ENCODE measurements at places on chromosomes 12 and 14. TPM values are rescaled to one million over a fixed set of nuclear protein-coding genes. Genes with fewer than 3 reads are reported as not detected.

The PTHLH gene
- total RNA-seq, result not detected

The ALG10 gene
- total RNA-seq, result 9.1 TPM

The ACSM4 gene
- total RNA-seq, result not detected

The ATXN2 gene
- total RNA-seq, result 37.1 TPM

The ALDH1L2 gene
- 4.8 TPM for total RNA-seq

The MYF5 gene
- total RNA-seq, result not detected

The MAP3K9 gene
- total RNA-seq, result 2.0 TPM

The IQSEC3 gene
- 0.26 TPM for total RNA-seq

The MMP17 gene
- 17.4 TPM for total RNA-seq

The COCH gene
- 0.30 TPM for total RNA-seq

GRCh38 chr12:23049180-23049579 lies 424.2 kb downstream of the ETNK1 start:
- no peak for DNase-seq
- H3K4me3 ChIP-seq, result no peak overlapping the region
- H3K27ac ChIP-seq, result no peak overlapping the region
- no peaks in the 10 kb centered on the region for H3K36me3 ChIP-seq
- H3K27me3 ChIP-seq, result no peaks in the 10 kb centered on the region

DNA sequence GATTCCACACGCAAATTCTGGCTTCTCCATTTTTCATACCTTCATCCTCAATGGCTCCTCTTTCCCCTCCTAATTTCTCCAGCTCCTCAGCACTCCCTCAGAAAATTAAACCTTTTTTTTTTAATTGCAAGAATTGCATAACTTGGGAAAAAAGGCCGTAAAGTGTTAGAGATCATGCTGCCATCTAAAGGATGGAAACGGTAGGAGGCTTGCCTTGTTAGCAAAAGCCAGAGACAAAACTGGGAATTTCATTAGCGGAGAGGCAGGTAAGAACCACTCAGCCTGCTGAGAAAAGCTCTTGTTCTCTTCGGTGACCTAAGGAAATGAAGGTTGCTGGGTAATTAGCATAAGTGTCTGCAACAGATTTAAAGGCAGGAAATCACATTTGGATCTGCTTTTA lies 204.3 kb downstream of the AEBP2 start:
- H3K36me3 ChIP-seq, result no peaks in the 10 kb centered on the region
- no peak overlapping the region for H3K27ac ChIP-seq
- peak; percentile 26 for DNase-seq
- H3K4me3 ChIP-seq, result no peak overlapping the region
- H3K27me3 ChIP-seq, result no peaks in the 10 kb centered on the region

- peak overlapping the region; percentile 38 for H3K27ac ChIP-seq
- DNase-seq, result no peak
- no peaks in the 10 kb centered on the region for H3K36me3 ChIP-seq
- H3K4me1 ChIP-seq, result no peaks in the 10 kb centered on the region
Observed at GRCh38 chr12:92539976-92540781, 162.6 kb upstream of the PLEKHG7 start.

- H3K4me1 ChIP-seq, result no peaks in the 10 kb centered on the region
- H3K27ac ChIP-seq, result no peak overlapping the region
- H3K36me3 ChIP-seq, result no peaks in the 10 kb centered on the region
- H3K27me3 ChIP-seq, result no peaks in the 10 kb centered on the region
- no peak for DNase-seq
Observed at GRCh38 chr14:58829594-58829993, 191.8 kb downstream of the DACT1 start.

DNA sequence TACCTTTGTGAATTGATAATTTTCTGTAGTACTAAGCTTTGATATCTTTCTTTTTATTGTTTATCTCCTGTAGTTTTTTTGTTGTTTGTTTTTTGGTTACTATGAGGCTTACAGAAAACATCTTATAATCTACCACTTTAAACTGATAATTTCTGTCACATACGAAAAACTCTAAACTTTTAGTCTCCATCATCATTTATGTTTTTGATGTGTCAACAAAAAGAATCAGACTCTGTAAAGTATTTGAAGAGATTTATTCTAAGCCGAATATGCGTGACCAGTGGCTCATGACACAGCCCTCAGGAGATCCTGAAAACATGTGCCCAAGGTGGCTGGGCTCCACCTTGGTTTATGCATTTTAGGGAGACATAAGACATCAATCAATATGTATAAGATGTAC lies 167.1 kb upstream of the ARHGAP5 start:
- H3K27me3 ChIP-seq, result no peaks in the 10 kb centered on the region
- no peak overlapping the region for H3K27ac ChIP-seq
- H3K4me1 ChIP-seq, result no peaks in the 10 kb centered on the region
- DNase-seq, result no peak
- no peaks in the 10 kb centered on the region for H3K36me3 ChIP-seq

- H3K27ac ChIP-seq, result peak overlapping the region; percentile 56
- no peak for DNase-seq
- H3K4me3 ChIP-seq, result peak overlapping the region; percentile 25
- no peaks in the 10 kb centered on the region for H3K4me1 ChIP-seq
- no peaks in the 10 kb centered on the region for H3K27me3 ChIP-seq
- no peaks in the 10 kb centered on the region for H3K36me3 ChIP-seq
Observed at GRCh38 chr14:51860825-51861499, 550 bp downstream of the GNG2 start.

DNA sequence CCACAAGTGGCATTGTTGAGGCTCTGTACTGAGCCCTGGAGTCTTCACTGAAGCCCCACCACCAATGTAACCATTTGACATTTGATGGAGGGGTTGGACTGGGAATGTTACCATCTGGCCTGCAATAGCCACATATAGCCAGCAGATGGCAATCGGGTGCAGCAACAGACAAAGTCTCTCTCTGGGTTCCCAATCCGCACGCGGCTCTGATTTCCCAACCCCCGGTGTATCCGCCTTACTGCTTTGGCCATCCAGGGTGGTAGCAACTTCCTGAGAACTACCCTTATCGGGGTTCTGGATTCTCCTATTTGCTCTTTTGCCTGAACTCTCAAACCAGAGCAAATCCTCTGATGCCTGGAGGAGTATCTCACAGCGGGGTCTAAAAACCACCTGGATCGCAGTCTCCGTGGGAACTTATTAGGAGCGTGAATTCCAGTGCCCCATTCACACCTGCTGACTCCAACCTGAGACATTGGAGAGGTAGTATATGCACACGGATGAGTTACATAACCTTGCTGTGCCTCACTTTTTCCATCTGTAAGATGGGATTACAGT lies 14.2 kb downstream of the VRTN start:
- H3K27ac ChIP-seq, result no peak overlapping the region
- peak; percentile 79 for DNase-seq
- H3K36me3 ChIP-seq, result no peaks in the 10 kb centered on the region
- no peaks in the 10 kb centered on the region for H3K4me1 ChIP-seq

DNA sequence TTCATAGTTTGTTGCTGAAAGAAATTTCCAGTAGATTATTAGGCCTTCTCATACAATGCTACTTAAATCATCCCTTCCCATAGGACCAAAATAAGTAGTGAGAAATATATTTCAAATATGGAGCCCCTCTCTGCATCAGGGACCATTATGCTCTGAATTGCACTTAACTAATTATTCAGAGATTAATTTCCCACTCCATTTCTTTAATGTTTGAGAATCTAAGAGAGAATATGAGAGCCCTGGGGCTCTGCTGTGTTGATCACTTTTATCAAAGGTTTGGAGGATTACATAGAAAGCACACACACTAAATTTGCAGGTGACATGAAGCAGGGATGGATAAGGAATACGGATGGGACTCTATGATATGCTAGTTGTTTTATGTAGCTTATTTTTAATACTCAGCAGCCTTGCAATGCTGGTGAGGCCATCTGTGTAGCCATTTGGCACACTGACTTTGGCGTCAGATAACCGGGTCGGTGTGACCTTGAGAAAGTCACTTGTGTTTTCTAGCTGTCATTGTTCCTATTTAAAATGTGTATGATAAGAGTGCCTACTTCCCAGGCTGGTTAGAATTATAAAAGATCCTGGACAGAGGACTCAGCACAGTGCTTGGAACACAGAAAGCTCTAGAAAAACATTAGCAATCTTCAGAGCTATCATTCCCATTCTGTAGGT lies 49.9 kb upstream of the FBXO21 start:
- H3K4me1 ChIP-seq, result no peaks in the 10 kb centered on the region
- H3K27ac ChIP-seq, result no peak overlapping the region
- no peak for DNase-seq
- no peaks in the 10 kb centered on the region for H3K27me3 ChIP-seq
- no peak overlapping the region for H3K4me3 ChIP-seq

DNA sequence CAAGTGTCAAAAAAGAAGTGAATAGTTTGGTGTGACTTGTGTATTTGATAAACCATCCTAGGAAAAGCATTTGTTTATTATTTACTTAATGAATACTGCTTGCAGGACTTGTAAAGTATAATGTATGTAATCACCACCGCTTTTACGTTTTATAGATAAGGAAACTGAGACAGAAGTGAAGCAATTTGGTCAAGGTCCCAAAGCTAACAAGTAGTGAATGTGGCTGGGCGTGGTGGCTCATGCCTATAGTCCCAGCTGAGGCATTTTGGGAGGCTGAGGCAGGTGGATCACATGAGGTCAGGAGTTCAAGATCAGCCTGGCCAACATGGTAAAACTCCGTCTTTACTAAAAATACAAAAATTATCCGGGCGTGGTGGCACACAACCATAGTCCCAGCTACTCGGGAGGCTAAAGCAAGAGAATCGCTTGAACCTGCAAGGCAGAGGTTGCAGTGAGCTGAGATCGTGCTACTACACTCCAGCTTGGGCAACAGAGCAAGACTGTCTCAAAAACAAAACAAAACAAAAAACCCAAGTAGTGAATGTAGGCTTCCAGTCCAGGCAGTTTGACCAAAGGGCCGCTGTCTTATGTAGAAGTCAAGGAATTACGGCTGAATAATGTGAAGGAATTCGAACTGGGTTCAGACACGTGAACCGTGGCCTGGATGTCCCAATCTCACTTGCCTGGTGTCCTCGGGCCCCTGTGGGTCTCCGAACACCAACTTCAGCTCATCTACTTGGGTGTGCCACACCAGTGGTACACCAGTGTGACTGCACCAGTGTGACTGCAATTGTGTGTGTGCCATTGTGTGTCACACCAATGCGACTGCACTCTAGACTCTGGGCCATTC lies 88.3 kb upstream of the MED13L start:
- no peaks in the 10 kb centered on the region for H3K36me3 ChIP-seq
- no peak overlapping the region for H3K4me3 ChIP-seq
- no peak overlapping the region for H3K27ac ChIP-seq
- no peak for DNase-seq
- H3K27me3 ChIP-seq, result no peaks in the 10 kb centered on the region

DNA sequence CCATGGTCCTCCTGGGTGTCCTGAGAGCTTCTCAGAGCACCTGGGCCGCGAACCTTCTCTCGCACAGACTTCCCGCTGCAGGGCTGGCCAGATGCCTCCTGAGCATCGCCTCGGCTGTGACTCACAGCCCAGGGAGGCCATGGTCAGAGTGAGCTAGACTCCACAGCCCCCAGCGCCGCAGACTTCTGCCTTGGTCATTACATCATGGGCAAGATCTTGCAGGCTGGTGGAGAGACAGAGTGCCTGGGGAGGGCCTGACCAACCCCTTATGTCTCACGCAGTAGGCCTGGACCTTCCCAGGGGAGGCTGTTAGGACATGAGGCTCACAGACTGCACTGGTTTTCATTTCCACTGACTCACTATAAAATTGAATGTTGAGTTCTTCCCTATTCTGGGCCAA lies 41.8 kb downstream of the SMOC1 start:
- no peaks in the 10 kb centered on the region for H3K36me3 ChIP-seq
- H3K27ac ChIP-seq, result no peak overlapping the region
- no peak overlapping the region for H3K4me3 ChIP-seq
- no peak for DNase-seq

GRCh38 chr14:100156776-100157175 lies 2.7 kb downstream of the DEGS2 start:
- H3K4me1 ChIP-seq, result no peaks in the 10 kb centered on the region
- no peak overlapping the region for H3K27ac ChIP-seq
- H3K36me3 ChIP-seq, result no peaks in the 10 kb centered on the region
- peaks cover 14% of the 10 kb centered on the region for H3K27me3 ChIP-seq
- no peak overlapping the region for H3K4me3 ChIP-seq

GRCh38 chr12:111529424-111530368 lies 69.4 kb downstream of the ATXN2 start:
- no peak overlapping the region for H3K27ac ChIP-seq
- H3K4me3 ChIP-seq, result no peak overlapping the region
- peak; percentile 43 for DNase-seq
- H3K36me3 ChIP-seq, result no peaks in the 10 kb centered on the region
- H3K27me3 ChIP-seq, result no peaks in the 10 kb centered on the region
- H3K4me1 ChIP-seq, result no peaks in the 10 kb centered on the region

- H3K4me1 ChIP-seq, result no peaks in the 10 kb centered on the region
- no peak for DNase-seq
- H3K27me3 ChIP-seq, result no peaks in the 10 kb centered on the region
- no peak overlapping the region for H3K4me3 ChIP-seq
Observed at GRCh38 chr12:56087220-56087619, 7.3 kb downstream of the ERBB3 start.

- no peaks in the 10 kb centered on the region for H3K36me3 ChIP-seq
- DNase-seq, result no peak
- no peak overlapping the region for H3K4me3 ChIP-seq
- no peaks in the 10 kb centered on the region for H3K27me3 ChIP-seq
Observed at GRCh38 chr12:68506619-68507018, 104.1 kb upstream of the RAP1B start.

DNA sequence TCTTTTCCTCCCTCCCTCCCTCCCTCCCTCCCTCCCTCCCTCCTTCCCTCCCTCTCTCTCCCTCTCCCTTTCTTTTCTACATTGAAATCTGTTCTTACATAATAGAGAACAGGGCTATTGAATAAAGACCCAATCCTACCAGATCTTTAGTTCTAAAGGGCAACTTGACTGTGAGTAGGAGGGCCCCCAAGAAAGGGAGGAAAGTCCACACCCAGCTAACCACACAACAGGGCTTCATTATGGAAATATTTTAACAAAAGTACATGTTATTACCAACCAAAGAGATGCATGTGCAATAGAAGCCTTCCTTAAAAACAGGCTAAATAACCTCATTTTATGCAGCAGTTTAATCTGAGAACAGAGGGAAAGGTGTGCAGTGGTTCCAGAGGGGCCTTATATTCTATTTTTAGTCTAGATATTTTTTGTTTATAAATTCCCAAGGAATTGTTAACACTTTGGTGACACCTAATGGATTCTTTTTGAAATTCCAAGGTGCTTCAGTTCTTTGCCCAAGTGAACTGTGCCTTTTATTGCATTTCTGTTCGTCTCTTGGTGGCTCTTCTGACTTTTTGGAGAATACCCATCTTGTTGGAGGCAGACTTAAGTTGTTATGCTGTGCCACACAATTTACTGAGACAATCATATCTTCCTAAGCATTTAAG lies 63.0 kb downstream of the GNS start:
- H3K36me3 ChIP-seq, result no peaks in the 10 kb centered on the region
- H3K27me3 ChIP-seq, result no peaks in the 10 kb centered on the region
- peak overlapping the region; percentile 40 for H3K27ac ChIP-seq
- DNase-seq, result no peak

GRCh38 chr14:93564918-93565317 lies 134.2 kb downstream of the UNC79 start:
- H3K27ac ChIP-seq, result no peak overlapping the region

Data from uterus (tissue), 4 donors.